Activated naive CD8-positive, alpha-beta T cell treated with anti-CD3 and anti-CD28 coated beads for 36 hours (primary cell): ENCODE measurements at places on chromosomes 16 and 17. TPM values are rescaled to one million over a fixed set of nuclear protein-coding genes. Genes with fewer than 3 reads are reported as not detected.

MYH8 gene
- not detected for total RNA-seq

CACNA1G gene
- 0.06 TPM for total RNA-seq

ANKS4B gene
- not detected for total RNA-seq

DHX58 gene
- total RNA-seq = 23.5 TPM

DNA sequence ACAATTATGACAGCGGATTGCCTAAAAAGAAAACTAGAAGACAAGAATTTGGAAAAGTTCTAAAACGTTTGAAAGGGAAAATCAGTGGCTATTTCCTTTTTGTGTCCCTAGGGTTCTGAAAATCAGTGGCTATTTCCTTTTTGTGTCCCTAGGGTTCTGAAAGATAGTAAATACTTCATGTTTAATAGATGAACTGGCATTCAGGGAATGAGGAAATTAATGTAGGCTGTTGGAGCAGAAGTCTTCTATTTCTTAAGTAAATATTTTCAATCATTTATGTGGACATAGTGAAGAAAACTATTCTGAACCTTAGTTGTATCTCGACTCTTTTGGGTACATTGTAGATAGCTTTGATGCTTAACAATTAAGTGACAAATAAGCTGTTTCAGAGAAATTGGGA is 78.9 kb downstream of the SHISA6 start:
- peaks cover 5% of the 10 kb centered on the region for H3K27me3 ChIP-seq
- H3K4me1 ChIP-seq = no peaks in the 10 kb centered on the region
- H3K4me3 ChIP-seq = no peak overlapping the region
- no peak overlapping the region for H3K27ac ChIP-seq
- H3K36me3 ChIP-seq = no peaks in the 10 kb centered on the region
- DNase-seq = no peak

GRCh38 chr17:4087911-4088693 is 54.7 kb downstream of the ZZEF1 start:
- no peak overlapping the region for H3K4me3 ChIP-seq
- H3K4me1 ChIP-seq = no peaks in the 10 kb centered on the region
- H3K27me3 ChIP-seq = no peaks in the 10 kb centered on the region
- no peak for DNase-seq

- no peaks in the 10 kb centered on the region for H3K4me1 ChIP-seq
- no peaks in the 10 kb centered on the region for H3K27me3 ChIP-seq
- H3K27ac ChIP-seq = no peak overlapping the region
- no peaks in the 10 kb centered on the region for H3K36me3 ChIP-seq
- no peak overlapping the region for H3K4me3 ChIP-seq
- no peak for DNase-seq
These were observed 9.8 kb downstream of the TMEM231 start for GRCh38 chr16:75546293-75546692.

DNA sequence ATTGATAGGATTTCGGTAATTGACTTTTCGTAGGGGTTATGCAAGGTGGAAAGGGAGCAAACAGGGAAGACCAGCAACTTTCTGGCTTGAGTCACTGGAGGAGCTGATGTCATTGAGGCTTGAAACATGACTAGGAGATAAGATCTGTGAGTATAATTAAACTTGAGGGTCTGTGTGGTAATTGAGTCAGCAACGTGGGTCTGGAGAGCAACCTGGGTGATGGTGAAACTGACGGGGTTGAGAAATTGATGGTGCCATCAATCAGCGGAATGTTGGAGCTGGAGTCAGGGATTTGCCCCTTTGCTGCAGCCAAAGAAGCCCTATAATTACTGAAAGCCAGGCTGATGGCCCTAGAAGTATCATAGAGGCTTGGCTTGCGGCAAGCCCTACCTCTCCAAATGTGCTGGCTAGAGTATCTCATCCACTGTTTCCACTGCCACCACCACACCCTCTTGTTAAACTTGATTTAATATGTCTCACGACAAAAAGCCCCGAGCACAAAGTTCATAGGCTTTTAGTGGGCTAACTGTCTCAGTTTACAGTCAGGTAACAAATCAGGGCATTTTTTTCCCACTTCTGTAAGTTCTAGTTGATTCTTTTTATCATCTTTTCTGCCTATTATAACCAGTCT is 186.9 kb upstream of the ELAC2 start:
- DNase-seq = no peak
- no peaks in the 10 kb centered on the region for H3K4me1 ChIP-seq
- no peak overlapping the region for H3K27ac ChIP-seq
- H3K36me3 ChIP-seq = no peaks in the 10 kb centered on the region

- no peak overlapping the region for H3K27ac ChIP-seq
- no peak for DNase-seq
- no peak overlapping the region for H3K4me3 ChIP-seq
- no peaks in the 10 kb centered on the region for H3K36me3 ChIP-seq
- peaks cover 37% of the 10 kb centered on the region for H3K27me3 ChIP-seq
These were observed 126.0 kb upstream of the CIBAR2 start for GRCh38 chr16:85238233-85238647.

DNA sequence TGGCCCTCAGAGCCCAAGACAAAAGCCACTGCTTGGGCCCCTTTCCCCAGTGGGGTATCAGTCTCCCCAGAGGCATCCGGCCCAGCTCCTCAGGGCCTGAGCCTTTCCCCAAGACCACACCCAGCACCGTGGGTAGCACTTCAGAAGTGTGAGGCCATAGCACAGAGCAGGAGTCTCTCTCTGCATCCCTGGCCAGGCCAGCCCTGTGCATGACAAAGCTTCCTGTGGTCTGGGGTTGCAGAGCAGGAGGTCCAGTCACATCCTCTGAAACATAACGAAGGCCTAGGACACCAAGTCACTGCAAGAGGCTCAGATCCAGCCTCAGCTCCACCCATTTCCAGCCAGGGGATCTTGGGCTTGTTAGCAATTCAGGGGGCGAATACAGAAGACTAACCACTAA is 56.8 kb upstream of the ZNF423 start:
- no peak overlapping the region for H3K4me3 ChIP-seq
- no peak overlapping the region for H3K27ac ChIP-seq
- no peaks in the 10 kb centered on the region for H3K27me3 ChIP-seq
- H3K4me1 ChIP-seq = no peaks in the 10 kb centered on the region

DNA sequence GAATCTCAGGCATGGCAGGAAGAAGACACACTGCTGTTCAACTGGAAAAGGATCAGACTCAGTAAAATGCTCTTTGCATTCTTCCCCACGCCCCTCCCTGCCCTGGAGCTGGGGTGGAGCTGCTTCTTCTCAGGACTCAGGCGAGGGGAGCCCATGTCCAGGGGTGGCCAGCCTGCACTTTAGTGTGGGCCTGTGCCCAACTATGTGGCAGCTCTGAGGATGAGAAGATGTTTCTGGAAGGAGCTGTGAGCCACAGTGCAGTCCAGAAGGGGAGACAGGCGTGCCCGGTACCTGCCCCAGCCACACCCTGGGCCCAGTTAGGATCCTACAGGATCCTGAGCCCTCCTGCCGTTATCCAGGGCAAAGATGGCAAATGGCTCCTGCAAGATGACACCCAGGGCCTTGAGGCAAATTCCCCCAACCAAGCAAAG is 120.3 kb downstream of the ANKRD11 start:
- peak overlapping the region; percentile 25 for H3K27ac ChIP-seq
- H3K36me3 ChIP-seq = peaks cover 29% of the 10 kb centered on the region
- no peak overlapping the region for H3K4me3 ChIP-seq
- H3K27me3 ChIP-seq = no peaks in the 10 kb centered on the region
- peaks cover 75% of the 10 kb centered on the region for H3K4me1 ChIP-seq

GRCh38 chr17:27930000-27930399 is 36.8 kb upstream of the LYRM9 start:
- no peak overlapping the region for H3K4me3 ChIP-seq
- H3K27me3 ChIP-seq = peaks cover 15% of the 10 kb centered on the region
- no peaks in the 10 kb centered on the region for H3K4me1 ChIP-seq
- no peak overlapping the region for H3K27ac ChIP-seq
- DNase-seq = no peak

DNA sequence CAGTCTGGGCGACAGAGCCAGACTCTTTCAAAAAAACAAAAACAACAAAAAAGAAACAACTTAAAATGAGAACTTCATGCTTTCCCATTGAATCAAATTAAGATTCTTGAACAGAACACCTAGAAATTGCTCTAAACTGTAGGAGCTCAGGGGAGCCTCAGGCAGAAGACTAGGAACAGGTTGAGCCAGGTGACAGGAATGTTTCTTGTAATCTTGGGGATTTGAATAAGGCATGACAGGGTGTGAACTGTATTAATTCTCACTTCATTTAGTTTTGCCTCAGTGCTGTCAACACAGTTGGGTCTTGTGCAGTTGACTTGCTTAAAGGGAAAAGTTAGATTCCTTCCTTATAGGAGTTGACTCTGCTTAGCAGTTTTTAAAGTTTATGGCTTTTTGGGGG is 27.8 kb downstream of the SOCS7 start:
- no peaks in the 10 kb centered on the region for H3K27me3 ChIP-seq
- no peaks in the 10 kb centered on the region for H3K4me1 ChIP-seq
- no peak overlapping the region for H3K27ac ChIP-seq

DNA sequence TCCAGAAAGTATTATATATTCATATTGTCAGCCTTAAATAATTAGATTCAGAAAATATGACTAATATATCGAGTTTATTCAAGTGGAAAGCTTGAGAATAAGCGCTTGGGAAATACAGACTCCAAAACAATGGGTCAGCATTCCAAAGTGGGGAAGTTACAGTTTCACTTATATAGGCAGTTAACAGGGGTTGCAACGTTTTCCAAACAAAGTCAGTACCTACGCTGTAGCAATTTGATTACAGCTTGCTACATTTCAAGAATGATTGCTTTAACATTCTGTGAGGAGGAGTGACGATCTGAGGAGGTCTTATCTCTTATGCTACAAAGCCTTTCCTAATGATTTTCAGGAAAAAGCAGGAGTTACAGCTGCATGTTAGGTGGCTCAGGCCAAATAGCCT is 34.2 kb upstream of the HS3ST3A1 start:
- peaks cover 5% of the 10 kb centered on the region for H3K27me3 ChIP-seq
- no peak overlapping the region for H3K27ac ChIP-seq
- no peaks in the 10 kb centered on the region for H3K36me3 ChIP-seq

DNA sequence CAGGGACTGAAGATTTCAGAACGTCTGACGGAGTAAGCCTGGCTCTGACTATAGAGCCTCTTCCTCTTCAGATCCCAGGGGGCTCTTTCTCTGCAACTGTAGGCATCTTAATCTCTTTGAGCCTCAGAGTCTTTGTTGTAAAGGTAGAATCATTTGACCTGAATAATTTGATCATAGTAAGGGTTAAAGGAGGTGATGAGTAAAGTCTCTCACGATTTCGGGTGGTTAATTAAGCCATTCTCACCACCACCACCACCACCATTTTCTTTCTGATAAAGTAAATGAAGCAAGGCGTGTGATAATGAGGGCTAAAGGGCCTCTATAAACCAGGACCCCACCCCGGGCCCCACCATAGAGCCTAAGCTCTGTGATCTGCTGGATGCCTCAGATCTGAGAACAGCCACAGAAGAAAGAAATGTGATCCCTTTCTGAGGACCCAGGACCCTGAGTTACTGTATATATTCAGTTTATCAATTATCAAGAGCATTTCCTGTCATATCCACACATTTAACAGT is 33.0 kb upstream of the ADAMTS18 start:
- H3K27ac ChIP-seq = no peak overlapping the region
- no peaks in the 10 kb centered on the region for H3K36me3 ChIP-seq
- H3K4me1 ChIP-seq = no peaks in the 10 kb centered on the region
- H3K27me3 ChIP-seq = peaks cover 25% of the 10 kb centered on the region

GRCh38 chr16:65769055-65769465 is 597.4 kb upstream of the CDH5 start:
- H3K4me1 ChIP-seq = no peaks in the 10 kb centered on the region
- peaks cover 6% of the 10 kb centered on the region for H3K27me3 ChIP-seq
- no peaks in the 10 kb centered on the region for H3K36me3 ChIP-seq
- no peak overlapping the region for H3K27ac ChIP-seq

DNA sequence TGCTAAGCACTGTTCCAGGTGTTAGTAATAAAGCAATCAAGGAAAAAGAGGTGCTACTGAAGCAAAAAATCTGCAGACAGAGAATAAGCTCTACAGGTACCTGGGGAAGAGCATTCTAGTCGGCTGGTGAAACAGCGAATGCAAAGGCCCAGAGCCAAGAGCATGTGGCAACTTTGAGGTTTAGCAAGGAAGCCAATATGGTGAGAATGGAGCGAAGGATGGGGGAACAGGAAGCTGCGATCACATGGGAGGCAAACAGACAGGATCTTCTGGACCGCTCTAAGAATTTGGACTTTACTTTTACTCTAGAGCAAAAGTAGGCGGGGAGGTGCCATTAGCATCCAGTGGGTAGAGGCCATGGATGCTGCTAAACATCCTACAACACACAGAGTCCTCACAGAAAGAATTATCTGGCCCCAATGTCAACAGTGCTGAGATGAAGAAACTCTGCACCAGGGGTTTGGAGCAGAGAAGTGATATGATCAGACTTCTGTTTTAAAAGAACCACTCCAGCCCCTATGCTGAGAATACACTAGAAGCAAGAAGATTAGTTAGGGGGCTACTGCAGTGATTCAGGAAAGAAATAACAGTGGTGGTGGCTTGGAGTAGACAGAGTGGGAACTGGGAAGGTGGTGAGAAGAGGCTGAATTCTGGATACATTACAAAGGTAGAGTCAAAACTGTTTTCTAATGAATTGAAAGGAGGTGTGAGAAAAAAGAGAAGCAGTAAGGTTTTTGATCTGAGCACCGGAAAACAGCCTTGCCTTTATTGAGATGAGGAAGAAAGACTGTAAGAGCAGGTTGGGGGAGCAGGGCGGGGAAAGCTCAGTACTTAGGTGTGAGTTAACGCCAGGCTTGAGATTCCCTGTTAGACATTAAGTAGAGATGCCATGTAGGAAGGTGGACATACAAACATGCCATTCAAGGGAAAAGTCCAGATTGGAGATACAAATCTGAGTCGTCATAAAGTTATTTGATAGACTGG is 11.0 kb downstream of the EFTUD2 start:
- no peaks in the 10 kb centered on the region for H3K27me3 ChIP-seq
- H3K27ac ChIP-seq = no peak overlapping the region
- peaks cover 16% of the 10 kb centered on the region for H3K4me1 ChIP-seq
- no peak overlapping the region for H3K4me3 ChIP-seq
- DNase-seq = no peak
- H3K36me3 ChIP-seq = peaks cover 13% of the 10 kb centered on the region

- DNase-seq = no peak
- no peaks in the 10 kb centered on the region for H3K36me3 ChIP-seq
- H3K4me3 ChIP-seq = no peak within 1 kb of the TSS
- H3K27ac ChIP-seq = no peak within 1 kb of the TSS
These were observed at the start of gene C16orf96 for GRCh38 chr16:4556112-4556511. TSS of gene C16orf96 (plus strand) at chr16:4556340. CDS start at chr16:4556490, 150 bp downstream.

DNA sequence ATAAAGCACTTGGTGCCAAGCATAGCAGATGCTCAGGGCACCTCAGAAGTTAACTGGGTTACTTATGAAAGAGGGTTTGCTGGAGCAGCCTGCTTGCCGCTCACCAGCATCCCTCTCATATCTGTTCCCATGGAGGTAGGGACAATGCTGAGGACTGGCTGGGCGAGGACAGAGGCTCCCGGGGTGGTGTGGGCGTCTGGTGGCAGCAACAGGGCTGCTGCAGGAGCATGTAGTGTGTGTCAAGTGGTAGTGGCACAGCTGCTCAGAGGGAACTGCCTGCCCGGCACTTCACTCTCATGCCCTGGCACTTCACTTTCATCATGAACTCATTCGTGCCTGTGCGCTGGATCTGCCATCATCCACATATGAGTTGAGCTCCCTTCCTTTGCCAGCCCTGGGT is 26.9 kb upstream of the ZNHIT3 start:
- H3K27me3 ChIP-seq = peaks cover 41% of the 10 kb centered on the region
- no peak for DNase-seq
- H3K4me1 ChIP-seq = no peaks in the 10 kb centered on the region
- H3K4me3 ChIP-seq = no peak overlapping the region
